Inflammatory macrophage treated with lipopolysaccharide for 4 hours (primary cell): ENCODE measurements at places on chromosomes 5 and 9.

DNA sequence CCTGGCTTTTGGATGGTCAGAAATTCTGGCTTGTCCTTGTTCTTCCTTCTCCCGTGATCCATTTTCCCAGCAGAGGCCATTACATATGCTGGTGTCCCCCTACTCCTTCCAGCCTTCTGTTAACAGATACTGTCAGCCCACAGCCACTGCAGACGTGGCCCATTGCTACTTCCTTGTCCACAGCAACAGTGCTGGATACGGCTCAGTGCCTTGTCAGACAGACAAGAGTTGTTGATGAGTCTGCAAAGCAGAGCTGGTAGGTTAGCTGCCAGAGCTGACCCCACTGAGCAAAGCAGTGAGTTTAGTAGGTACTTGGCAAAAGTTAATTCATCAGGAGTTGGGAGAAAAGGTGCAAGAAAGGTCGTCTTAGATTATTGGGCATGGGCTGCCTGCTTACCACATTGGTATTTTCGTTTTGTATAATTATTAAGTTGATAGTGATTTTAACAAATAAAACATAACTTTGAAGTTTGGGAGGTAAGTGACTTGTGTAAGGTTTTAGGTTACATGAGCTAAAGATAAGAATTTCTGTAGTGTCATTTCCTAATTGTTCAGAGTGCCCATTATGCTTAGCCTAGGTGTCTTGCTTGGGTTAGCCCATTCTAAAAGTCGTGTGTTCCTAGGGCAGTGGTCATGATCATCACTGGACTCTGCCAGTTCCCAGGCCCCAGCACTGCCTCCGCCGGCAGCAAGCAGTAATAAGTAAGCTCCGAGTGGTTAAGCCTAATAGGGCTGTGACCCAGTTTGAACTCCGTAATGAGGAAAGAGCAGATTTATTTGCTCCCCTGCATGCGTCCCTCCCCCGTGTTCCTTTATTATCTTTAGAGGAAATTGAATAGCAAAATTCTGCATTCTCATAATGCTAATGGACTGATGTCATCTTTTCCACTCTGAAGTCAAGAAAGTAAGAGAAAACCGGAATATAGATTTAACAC, 292.0 kb downstream of the FANCC start:
- no peak for DNase-seq

GRCh38 chr5:52627740-52628139, 160.0 kb upstream of the ITGA1 start:
- DNase-seq: no peak

DNA sequence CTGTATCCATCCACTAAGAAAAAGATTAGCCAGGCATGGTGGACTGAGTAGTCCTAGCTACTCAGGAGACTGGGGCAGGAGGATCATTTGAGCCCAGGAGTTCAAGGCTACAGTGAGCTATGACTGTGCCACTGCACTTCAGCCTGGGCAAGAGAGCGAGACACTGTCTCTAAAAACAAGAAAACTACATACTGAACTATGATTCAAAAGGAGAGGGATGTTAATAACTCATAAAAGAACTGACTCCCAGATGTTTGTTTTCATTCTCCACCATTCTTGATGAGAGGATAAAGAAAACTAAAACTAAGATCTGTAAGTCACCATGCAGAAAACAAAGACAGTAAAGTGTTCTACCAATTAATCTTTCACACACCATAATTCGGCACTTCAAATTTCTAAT, 53.5 kb downstream of the AUH start:
- DNase-seq: no peak

- no peak for DNase-seq
These were observed 1.3 kb downstream of the SEC16A start for GRCh38 chr9:136481558-136481957.

- no peak for DNase-seq
These were observed 124.0 kb upstream of the TARS1 start for GRCh38 chr5:33316773-33317172.

DNA sequence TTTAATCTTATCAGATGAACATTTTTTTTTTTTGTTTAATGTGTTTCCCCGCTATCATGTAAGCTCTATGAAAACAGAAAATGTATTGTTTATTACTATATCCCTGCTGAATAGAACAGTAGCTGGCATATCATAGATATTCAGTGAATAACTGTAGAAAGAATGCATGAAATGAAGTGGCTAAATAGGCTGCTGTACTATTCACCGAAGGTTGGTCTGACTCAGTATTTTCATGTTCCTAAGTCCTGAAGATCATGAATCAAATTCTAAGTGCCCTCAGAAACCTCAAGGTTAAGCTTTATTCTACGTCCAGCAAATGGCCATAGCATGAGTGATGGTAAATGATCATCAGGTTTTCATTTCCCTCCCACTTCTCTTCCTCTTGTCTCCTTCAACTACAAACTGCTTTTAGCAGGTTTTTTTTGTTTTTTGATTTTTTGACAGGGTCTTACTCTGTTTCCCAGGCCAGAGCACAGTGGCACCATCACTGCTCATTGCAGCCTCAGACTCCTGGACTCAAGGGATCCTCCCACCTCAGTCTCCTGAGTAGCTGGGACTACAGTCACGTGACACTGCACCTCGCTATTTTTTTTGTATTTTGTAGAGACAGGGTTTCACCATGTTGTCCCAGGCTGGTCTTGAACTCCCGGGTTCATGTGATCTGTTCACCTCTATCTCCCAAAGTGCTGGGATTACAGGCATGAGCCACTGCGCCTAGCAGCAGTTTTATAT, 19.1 kb upstream of the ZFAND5 start:
- no peak for DNase-seq
